ENCODE measurements at places on chromosomes 2 and 18.

GRCh38 chr2:23402205-23402740, 17.3 kb downstream of the KLHL29 start:
- no peak for DNase-seq

DNA sequence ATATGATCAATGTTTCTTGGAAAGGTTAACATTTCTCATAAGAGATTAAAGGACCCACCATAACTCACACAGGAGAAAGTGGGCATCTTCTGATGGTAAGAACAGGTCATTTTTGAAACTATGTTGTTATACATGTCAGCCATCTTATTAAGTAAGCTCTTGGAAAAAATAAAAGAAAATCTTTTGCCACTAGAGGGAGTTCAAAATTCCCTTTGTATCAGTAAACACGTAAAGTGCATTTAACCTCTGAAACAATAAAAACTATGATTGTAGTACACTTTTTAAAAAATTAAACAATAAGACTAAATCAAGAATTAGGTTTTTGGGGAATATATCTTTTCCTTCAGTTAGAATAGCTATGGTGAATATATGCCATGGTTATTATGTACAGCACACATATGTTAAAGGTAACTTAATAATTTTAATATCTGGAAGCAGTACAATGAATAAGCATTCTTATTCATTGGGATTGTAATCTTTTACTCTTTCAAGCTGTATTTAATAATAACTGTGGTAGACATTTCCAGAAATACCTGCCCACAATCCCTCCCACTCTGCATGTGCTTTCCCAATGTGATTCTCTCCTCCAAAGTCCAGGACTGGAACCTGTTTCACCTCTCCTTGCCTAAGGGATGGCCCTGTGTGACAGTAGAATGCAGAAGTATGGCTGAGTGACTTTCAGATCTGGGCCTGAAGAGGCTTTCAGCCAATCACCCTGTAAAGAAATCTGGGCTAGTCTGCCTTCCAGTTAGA, 64.2 kb downstream of the RBMS1 start:
- no peak for DNase-seq

GRCh38 chr2:172922306-172922705, 153.3 kb upstream of the MAP3K20 start:
- no peak for DNase-seq

DNA sequence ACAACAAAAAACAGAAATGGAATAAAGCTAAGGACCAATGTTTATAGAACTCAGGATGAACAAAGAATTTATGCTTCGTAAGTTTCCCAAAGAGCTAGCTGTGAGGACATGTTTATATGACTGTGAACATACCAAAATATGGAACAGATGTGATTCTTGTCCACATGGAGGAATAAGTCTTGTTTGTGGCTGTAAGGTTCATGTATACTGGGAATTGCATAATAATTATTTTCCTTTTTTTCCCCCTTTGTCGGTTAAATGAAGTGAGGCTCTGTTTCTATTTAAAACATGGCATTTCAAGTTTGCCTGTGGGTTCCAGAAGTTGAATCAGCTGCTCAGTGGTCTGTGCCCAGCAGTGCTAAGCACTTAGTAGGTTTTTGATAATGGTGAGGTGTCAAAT, 108.1 kb downstream of the FHOD3 start:
- DNase-seq: no peak

DNA sequence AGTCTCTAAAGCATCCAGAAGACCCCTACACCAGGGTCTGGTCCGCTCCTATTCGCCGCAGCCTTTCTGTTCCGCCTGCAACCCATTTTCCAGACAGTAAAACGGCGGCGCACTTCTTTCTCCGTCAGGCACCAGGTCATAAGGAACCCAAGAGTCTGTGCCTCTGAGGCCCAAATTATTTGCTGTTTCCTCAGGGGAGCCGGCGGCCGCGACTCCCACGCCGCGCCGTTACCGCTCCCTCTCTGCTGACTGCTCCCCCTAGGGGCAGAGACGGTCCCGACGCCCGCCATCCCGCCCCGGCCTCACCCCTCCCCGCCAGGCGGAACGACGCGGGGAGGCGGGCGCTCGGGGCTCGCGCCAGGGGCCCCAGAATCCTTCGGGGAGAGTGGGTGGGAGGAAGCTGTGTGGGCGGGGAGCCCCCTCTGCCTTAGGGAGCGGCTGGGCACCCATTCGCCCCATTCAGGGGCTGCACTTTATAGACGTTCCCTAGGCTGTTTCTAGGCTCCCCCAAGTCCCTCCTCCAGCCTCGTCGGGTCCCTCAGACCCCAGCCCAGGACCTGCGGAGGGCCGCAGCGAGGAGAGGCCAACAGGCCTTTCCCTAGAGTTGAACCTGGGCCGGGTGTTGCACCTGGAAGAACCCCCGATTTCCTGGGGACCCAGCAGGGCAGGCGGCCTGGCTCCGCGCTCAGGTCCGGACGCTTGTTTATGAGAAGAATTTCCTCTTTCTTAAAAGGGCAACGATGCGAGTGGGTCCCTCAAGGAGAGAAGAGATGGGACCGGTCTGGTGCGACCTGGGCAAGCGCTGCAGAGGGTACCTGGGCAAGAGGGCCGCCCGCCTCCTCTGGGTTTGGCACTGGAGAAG, 3.6 kb upstream of the CTDSP1 start:
- peak; percentile 96 for DNase-seq

GRCh38 chr2:219553463-219553963, 9.7 kb downstream of the TMEM198 start:
- DNase-seq: no peak

DNA sequence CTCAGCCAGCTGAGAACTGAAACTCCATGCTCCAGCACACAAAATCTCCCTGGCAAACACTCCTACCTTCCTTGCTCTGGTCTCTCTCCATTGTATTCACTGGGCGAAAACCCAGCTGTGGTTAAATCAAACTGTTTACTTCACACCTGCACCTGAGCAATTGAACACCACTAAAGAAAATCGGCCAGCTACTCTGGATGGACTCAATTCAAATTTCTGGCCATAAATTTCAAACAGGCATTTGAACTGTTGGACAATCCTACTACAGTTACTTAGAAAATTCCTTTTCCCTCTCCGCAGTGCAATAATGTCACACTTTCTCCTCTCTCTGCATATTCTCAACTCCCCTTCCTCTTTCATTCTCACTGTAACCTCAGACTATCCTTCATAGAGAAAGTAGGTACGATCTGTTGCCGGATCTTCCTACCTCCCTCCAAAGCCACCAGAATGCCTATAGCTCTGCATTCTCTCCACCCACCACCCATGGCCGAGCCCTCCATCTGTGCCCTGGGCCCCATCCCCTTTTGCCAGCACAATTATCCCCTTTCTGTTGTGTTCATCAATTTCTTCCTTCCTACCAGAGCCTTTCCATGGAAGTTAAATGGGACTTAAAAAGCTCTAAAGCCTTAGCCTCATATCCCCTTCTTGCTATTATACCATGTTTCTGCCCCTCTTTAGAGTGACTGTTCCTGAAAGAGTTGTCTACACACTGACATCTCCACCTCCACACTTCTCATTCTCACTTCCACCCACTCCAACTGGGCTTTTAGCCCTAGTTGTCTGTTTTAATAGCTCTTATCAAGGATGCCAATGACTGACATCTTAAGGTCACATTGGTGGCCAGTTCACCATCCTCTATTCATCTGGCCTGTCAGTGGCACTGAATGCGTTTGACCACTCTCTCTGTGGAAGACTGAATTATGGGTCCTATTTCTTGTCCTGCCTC, 127.5 kb upstream of the SLC1A4 start:
- DNase-seq: no peak

- no peak for DNase-seq
These were observed 146.5 kb downstream of the CDH2 start for GRCh38 chr18:28030458-28030857.
